Muscle of back (tissue), 13 donors: ENCODE measurements at places on chromosomes 2 and 18.
A peak's percentile ranks its signal among the peaks of the same experiment; 100 is the strongest.

DNA sequence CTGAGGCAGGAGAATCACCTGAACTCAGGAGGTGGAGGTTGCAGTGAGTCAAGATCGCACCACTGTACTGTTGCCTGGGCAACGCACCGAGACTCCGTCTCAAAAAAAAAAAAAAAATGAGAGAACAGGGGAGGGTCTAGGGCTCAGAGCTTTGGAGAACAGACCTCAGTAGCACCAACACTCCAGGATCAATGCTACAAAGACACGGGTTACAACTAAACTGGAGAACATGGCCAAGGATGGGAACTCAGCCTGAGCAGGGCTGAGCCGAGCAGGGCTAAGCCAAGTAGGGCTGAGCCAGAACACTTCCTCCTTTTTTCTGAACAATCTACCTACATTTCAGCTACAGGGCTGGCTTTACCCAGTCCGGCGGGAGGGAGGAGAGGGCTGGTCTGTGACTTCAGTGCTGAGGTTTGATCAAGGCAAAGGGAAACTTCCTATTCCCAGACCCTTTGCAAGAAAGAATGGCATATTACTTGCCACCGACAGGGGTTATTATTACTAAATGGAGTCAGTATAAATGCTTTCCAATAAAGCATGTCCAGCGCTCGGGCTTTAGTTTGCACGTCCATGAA lies 2.9 kb upstream of the CASP8 start:
- DNase-seq: no peak

DNA sequence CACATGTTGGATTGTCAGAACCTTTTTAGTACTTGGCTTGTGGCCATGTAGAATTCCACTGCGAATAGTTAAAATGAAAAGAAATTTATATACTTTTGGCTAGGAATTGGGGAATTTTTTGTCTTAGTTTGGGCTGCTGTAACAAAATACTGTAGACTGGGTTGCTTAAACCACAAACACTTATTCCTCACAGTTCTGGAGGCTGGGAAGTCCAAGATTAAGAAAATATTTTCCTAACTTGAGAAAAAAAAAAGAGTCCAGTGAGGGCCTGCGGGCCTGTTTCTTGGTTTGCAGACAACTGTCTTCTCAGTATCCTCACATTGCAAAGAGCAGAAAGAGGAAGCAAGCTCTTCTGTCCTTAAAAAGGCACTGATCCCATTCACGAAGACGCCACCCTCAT lies 81.9 kb downstream of the CD226 start:
- no peak for DNase-seq

DNA sequence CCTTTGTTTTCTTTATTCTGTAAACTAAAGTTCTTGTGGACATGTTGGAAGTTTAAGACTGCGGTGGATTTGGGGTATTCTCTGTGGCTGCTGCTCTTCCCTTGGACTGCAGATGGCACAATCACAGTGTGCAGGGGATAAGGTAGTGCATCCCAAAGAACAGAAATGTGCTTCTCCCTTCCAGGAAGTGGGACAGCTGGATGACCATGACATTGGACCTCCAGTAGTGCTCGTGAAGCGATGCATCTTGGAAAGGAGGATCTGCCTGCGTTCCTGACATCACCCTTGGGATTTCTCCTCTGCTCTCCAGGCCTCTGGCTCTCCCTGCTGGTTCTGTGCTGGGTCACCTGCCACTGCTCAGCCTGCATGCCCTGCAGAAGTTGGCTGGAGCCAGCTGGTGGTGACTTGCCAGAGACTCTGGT lies 109.9 kb downstream of the SLC4A3 start:
- peak; percentile 79 for DNase-seq

DNA sequence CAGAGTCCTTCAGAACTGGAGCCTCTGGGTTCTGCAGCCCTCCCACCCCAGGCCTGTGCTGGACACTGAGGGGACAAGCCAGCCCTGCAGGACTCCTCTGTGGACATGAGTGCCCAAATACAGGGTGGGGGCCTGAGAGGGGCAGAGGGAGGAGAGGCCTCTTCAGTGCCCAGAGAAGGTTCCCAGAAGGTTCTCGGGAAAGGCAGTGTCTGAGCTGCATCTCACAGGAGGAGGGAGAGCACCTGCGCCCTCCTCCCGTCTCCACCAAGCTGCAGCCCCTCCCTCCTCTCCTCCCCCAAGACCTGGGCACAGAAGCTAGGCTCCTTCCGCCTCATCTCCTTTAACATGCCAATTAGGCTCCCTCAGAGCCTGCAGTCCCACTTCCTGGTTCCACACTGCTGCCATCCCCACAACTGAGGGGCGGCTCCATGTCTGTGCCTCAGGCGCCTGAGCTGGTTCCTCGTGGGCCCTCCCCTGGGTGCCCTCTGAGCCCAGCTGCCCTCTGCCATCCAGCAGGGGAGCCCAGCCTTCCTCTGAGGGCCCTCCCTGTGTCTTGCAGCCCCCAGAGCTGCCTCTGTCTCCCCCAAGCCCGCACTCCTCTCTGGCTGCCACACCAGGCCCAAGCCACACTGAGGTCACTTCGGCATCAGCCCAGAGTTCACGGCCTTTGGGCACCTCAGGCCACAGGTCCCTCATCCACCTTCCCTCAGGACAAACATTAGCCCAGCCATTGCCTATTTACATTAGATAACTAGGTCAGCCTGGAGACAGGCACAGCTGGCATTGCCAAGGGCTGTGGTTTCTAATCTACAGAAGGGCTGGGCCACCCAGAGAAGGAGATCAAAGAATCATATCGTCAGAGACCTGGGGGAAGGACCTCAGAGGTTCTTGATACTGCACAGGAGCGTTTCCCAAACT lies 28.9 kb downstream of the KCNK3 start:
- DNase-seq: no peak

DNA sequence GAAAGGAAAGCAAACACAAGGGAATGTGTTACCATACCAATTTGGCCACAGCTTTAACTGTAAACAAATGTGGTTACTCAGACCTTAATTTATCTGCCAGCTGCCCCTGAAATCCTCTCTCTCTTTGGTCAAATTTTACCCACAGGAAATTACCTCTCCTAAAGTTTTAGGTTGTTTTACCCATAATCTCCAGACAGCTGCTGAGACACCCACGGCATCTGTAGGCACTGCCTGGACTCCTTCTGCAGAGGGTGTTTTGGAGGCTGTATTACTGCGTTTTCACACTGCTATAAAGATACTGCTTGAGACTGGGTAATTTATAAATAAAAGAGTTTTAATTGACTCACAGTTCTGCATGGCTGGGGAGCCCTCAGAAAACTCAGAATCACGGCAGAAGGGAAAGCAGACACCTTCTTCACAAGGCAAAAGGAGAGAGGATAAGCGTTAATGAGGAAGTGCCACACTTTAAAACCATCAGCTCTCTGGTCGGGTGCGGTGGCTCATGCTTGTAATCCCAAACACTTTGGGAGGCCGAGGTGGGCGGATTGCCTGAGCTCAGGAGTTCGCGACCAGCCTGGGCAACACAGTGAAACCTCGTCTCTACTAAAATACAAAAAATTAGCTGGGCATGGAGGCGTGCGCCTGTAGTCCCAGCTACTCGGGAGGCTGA lies 677.5 kb upstream of the FSHR start:
- DNase-seq: no peak

- no peak for DNase-seq
Observed at GRCh38 chr18:63917817-63918216, 10.1 kb downstream of the SERPINB10 start.

- DNase-seq: peak; percentile 13
Observed at GRCh38 chr18:57915865-57916582, 112.9 kb upstream of the ATP8B1 start.

- no peak for DNase-seq
Observed at GRCh38 chr2:65360441-65360840, 72.0 kb downstream of the SPRED2 start.

- no peak for DNase-seq
Observed at GRCh38 chr2:207149249-207150213, 16.2 kb downstream of the KLF7 start.

DNA sequence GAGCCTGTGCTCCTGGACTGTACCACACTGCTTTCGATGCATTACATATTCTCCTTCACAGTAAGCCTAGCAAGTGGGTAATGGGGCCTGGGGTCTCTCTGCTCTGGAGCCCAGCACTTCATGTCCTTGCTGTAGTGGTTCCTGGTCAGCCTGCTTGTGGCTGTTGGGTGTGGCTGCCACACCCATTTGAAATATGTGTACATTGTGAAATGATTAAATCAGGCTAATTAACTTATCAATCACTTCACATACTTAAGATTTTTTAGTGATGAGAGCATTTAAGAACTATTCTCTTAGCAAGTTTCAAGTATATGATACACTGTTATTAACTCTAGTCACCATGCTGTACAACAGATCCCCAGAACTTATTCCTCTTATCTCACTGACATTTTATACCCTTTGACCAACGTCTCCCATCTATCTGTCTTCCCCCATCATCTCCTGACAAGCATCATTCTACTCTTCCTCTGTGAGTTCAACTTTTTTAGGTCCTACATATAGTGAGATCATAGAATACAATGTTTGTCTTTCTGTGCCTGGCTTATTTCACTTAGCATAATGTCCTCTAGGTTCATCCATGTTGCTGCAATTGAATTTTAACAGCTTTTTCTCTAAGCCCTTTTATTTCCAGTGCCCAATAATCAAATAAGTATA lies 92.1 kb downstream of the LYPD6 start:
- DNase-seq: no peak

- DNase-seq: no peak
Observed at GRCh38 chr2:210913461-210913860, 357.1 kb downstream of the CPS1 start.

DNA sequence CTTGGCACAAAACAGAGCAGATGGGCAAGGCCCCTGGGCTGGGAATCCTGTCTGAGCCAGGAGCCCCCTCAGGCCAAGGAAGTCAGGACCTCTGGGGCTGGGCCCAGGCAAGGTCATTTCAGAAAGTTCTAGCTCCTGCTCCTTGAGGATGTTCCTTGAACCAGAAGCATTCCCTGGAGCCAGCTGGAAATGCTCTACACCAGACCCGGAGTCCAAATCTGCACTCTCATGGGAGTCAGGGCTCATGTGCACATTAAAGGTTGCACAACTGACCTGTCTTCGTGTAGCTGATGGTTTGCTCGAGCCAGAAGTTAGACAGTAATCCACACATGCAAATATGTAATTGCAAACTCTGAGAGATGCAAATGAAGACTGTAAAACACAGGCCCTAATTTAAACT lies 18.0 kb downstream of the PARD6G start:
- no peak for DNase-seq

DNA sequence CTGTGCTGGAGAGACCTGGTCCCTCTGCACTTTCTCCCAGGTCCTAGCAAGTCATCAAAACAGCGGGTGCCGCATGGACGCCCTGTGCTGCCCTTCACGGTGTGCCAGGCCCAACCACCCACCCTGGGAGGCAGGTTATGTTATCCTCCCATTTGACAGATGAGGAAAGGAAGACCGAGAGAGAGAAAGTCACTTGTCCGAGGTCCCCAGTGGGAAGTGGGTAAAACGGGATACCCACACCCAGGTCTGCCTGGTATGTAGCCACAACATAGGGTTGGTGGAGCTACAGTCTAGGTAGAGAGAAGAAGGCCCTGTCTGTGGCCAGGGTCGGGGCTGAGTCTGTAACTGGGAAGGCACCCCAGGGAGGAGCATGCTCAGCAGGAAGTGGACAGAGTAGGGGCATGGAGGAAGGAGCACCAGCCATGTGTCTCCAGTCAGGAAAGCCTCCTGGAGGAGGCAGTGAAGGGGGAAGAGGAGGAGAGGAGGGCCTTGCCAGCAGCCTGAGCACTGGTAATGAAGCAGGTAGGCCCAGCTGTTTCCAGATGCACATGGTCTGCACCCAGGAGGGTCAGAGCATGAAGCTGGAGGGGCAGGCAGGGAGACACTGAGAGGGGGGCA lies 98.4 kb downstream of the ZFP36L2 start:
- no peak for DNase-seq

DNA sequence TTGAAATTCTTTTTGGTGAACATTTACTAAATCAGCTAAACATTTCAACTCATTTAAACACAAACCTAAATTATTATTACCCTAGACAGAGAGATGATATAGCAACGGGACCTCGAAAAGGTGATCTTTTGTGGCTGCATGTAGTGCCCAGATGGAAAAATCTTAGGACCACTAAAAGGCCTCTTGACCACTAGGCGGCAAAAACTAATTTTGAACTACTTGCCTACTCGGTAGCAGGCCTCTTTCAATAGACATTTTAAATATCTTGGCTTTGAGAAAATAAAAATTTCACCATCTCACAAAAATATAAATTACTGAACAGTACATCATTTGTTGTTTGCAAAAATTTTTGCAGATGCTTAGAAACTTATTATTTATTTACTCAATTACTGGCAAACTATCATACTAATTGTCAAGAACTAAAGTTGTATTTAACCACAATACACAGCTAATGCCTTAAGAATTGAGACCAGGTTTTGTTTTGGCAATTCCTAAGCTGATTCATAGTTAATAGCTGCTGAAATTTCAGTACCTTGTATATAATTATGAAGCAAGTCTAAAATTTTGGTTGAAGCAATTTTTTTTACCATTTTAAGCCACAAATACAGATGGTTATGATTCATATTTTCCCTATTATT lies 9.4 kb downstream of the COL3A1 start:
- DNase-seq: no peak

GRCh38 chr2:135875491-135876065 lies 665 bp downstream of the MCM6 start:
- no peak for DNase-seq

GRCh38 chr2:24910245-24910644 lies 9.8 kb downstream of the ADCY3 start:
- DNase-seq: no peak
